ENCODE measurements at places on chromosomes 16 and 17. TPM values are rescaled to one million over a fixed set of nuclear protein-coding genes. Genes with fewer than 3 reads are reported as not detected.

The ACSM5 gene
- not detected for total RNA-seq

The EXOC3L1 gene
- not detected for total RNA-seq

The MPV17L gene
- 0.15 TPM for total RNA-seq

The CDRT15 gene
- not detected for total RNA-seq

The HSD17B1 gene
- 8.9 TPM for total RNA-seq
